ENCODE measurements at places on chromosomes 5 and 9.

GRCh38 chr9:121975801-121976277, 117.3 kb downstream of the TTLL11 start:
- DNase-seq, result no peak

GRCh38 chr5:16225927-16226326, 46.3 kb upstream of the MARCHF11 start:
- no peak for DNase-seq

GRCh38 chr5:37742111-37742510, 97.7 kb downstream of the GDNF start:
- no peak for DNase-seq

GRCh38 chr5:50595199-50595598, 71.2 kb upstream of the PARP8 start:
- DNase-seq, result no peak

GRCh38 chr5:4192111-4192510, 596.5 kb downstream of the IRX1 start:
- DNase-seq, result no peak

- DNase-seq, result no peak
Measured at GRCh38 chr9:130888146-130888885, 8.3 kb downstream of the QRFP start.

GRCh38 chr5:160251406-160252155, 22.3 kb downstream of the FABP6 start:
- DNase-seq, result no peak

GRCh38 chr5:109394806-109395205, 15.0 kb downstream of the PJA2 start:
- no peak for DNase-seq

DNA sequence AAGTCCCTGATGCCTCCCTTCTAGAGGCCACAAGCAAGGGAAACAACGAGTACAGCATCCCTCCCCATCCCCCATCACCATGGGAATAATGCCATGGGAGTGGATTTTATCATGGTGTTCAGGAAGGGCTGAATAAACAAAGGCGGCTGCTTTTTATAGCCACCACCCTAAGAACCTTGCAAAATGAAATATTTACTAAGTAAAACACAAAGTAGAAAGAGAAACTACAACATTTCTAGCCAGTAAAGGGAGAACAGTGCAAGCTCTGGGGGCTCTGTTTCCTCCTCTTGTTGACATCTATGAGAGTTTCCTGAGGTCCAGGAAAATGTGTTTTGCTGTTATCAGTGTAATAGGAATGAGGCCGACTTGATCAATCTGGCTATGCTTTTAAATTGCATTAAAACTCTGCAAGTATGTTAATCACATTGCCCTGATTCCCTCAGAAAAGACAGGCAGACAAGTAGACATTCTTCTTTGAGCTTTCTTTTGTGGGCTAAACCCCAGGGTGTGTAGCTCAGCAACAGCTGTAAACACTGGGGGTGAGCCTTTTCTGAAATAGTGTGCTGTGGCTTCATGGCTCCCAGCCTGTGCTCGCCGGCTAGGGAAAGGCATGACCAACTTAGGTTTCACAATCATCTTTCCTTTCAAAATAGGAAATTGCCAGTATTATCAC, 31.1 kb downstream of the SV2C start:
- no peak for DNase-seq

- no peak for DNase-seq
Measured at GRCh38 chr9:88041447-88041846, 67.1 kb upstream of the CDK20 start.

GRCh38 chr5:173686950-173687349, 70.5 kb upstream of the BOD1 start:
- no peak for DNase-seq

DNA sequence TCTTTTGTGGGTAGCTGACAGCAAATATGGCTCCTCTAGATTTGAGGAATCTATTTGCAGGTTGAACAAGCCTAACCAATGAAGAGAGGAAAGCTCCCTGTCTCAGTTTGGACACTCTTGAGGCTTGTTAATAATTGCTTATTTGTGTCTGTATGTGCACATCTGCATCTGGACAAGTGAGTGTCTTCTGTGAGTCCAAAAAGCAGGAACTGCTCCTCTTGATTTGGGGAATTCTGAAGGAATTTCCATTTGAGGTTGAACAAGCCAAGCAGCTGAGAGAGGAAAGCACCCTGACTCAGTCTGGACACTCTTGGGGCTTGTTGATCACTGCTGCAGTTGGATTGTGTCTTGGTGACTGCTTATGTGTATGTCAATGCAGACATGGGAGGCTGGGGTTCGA, 211.6 kb downstream of the DTWD2 start:
- DNase-seq, result no peak

GRCh38 chr9:76101947-76102346, 211.5 kb downstream of the PCSK5 start:
- no peak for DNase-seq

DNA sequence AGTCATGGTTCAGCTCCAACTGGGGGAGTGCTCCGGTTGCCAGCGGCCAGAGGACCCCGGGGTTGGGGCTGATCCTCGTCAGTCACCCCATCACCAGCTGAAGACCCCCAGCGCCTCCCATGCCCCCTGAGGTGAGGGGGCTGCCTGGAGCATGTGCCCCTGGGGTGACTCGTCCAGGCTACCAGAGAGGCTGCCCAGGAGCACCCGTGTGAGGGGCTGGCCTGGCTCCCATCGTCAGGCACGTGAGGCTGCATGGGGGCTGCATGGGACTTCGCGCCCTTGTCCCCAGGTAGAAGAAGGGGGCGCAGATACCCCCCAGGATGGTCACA, 46.4 kb upstream of the EGFL7 start:
- no peak for DNase-seq

DNA sequence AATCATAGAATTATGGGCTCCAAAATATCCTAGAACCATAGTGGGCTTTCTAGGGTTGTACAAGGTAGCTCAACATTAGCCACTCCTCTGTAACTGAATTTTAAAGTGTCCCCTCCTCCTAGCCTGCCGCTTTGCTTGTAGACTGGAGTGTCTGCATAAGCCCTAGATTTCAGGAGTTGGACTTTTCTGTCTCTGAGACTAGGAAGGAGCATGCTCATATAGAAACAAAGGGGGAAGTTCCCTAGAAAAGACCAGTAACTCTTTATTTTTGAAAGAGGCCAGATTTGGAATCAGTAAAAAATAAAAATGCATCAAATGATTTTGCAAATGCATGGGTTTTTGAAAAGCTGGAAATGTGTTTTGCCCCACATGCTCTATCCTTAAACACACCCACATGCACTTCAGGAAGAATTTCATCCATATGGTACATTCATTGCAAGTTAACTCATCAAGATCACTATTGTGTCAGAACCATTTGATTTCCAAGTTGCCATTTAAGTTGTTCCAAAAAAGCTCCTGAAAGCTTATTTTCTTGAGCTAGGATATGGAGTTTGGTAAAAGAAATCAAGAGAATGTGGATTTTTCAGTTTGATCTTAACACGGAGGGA, 121.0 kb upstream of the NR3C1 start:
- no peak for DNase-seq

GRCh38 chr5:151047814-151048425, 27.5 kb downstream of the GPX3 start:
- peak; percentile 48 for DNase-seq

GRCh38 chr5:172147857-172148256, 40.2 kb downstream of the STK10 start:
- no peak for DNase-seq

DNA sequence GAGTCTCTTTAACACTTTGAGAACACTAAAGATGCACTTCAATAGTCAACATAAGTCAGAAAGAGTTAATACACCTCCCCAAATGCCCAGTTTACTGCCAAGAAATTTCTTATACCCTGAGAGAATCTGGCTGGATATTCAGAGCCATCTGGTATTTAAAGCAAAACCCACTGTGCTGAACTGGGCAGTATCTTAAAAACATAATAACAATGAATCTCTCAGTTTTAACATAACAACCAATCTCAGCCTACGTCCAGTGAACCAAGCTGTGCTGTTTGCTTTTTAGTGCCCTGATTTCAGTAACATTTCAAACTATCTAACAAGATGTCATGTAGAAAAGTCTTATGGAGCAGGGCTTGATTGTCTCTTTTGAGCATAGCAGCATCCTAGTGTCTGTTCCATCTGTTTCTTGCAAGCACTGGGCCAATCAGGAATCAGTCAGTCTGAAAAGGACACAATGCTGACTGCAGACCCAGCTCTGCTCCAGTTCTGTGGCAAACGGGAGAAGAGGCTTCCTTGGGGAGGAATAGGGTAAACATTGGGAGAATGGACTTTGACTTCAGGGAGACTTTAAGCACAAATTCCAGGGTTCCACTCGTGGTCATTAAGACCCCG, 43.6 kb upstream of the FAM81B start:
- DNase-seq, result no peak

GRCh38 chr5:178793151-178793550, 62.7 kb upstream of the ZNF354A start:
- no peak for DNase-seq

DNA sequence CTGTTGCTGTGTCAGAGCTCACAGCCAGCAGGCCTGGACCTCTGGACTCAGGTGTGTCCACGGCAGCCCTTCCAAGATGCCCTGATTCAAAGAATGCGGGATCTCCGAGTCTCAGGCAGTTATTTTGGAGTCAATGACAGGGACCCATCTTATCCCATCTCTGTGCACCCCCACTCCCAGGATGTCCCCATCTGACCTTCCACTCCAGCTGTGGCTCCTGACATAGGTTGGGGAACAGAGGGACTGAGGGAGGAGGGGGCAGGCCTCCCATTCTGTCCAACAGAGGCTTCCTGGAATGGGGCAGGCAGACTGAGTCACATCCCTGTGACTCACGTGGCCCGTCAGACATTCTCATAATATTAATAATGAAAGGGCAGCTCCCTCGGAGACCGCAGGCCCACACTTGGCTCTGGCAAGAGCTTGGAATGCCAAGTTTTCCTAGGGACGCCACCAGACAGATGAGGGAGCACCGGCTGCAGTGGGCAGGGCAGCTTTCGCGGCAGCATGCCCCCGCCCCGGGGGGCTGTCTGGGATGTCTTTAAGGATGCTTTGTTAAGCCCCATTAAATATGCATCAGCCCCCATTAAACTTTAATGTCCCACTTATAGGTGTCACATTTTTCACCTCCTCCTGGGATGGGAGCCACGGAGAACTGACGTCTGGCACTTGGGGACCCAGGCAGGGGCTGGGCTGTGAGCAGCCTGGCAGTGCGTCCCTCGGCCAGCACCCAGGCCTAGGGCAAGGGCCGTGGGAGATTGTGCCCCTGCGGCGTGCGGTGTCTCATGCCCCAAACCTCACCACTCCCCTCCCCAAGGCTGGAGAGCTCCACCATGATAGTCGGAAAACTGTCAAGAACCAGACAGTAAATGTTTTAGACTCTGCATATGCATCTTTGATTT, 23.6 kb upstream of the FIBCD1 start:
- no peak for DNase-seq

DNA sequence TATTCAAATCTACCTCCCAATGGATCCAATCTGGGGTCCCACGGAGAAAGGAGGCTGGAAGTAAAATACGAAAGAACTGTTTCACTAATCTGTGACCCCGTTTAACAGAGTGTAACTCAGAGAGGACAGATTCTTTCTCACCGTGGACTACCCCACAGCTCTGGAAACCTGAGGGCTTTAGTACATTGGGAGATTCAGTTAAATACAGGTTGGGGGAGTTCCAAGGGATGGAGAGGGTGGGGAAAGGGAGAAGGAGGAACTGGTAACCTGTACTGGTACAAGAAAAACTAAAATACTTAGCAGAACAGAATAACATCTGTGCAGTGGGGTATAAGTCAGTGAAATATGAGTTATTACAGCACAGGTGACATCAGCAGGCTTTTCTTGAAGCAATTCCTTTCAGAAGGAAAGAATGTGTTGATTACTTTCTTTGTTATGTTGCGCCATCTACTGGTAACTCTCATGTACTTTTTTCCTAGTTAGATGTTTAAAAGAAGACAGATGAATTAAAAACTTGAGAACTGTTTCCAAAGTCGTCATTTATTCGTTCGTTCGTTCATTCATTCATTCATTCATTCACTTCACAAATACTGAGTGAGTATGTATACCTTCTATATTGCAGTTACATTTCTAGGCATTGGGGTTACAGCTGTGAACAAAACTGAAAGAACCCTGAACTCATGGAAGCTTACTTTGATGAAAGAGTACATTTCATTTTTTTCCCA, 30.0 kb upstream of the STOM start:
- no peak for DNase-seq

GRCh38 chr5:112625689-112626438, 111.8 kb upstream of the APC start:
- no peak for DNase-seq

GRCh38 chr5:149439899-149440542, 60.9 kb upstream of the IL17B start:
- DNase-seq, result no peak

- no peak for DNase-seq
Measured at GRCh38 chr5:122391621-122392020, 79.6 kb downstream of the SNCAIP start.

GRCh38 chr5:114391321-114391720, 29.5 kb downstream of the KCNN2 start:
- DNase-seq, result no peak

GRCh38 chr5:143044265-143044664, 274.1 kb downstream of the ARHGAP26 start:
- DNase-seq, result no peak

- no peak for DNase-seq
Measured at GRCh38 chr9:16715404-16715803, 155.1 kb downstream of the BNC2 start.

DNA sequence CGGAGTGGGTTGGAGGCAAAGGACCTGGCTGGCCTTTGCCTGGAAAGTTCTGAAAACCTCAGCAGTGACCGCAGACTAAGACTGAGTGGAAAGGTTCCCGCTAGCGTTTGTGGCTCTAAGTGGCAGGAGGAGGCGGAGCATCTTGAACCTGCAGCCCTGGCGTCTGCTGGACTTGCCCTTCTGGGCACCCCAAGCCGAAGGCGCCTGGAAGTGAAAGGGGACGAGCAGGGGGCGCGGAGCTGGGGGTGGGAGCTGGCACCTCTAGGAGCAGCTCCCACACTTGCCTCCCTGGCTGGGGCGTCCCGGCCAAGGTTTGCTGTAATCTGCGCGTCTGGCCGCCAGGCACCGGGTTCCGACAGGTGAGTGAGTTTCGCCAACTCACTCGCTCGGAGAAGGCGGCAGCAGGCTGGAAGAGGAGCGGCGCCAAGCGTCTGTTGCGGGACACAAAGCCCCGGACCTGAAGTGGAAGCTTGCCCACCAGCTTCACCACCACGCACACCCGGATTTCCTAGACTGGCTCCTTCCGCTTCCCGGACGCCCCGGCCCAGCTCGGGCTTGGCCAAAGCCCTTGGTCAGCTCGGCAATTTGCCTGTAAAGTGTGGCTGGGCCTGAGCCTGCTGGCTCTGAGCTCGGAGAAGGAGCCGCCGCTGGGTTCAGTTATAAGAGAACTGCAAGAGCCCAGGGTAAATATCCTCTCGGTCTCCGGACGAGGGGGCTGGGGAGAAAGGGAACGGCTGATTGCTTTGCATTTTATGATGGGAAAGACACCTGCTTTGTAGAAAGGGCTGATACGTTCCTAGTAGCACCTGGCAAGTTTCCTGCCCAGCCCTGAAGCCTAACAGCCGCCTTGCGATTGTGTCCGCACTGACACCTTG, at the start of gene GNA14:
TSS of gene GNA14 (minus strand) at position 89 of the 875 bp plus-strand sequence. CDS start 529 bp downstream, outside the sequence.
- DNase-seq, result no peak

All from CD8-positive, alpha-beta T cell (primary cell).